ENCODE measurements at places on chromosomes 12 and 14.

DNA sequence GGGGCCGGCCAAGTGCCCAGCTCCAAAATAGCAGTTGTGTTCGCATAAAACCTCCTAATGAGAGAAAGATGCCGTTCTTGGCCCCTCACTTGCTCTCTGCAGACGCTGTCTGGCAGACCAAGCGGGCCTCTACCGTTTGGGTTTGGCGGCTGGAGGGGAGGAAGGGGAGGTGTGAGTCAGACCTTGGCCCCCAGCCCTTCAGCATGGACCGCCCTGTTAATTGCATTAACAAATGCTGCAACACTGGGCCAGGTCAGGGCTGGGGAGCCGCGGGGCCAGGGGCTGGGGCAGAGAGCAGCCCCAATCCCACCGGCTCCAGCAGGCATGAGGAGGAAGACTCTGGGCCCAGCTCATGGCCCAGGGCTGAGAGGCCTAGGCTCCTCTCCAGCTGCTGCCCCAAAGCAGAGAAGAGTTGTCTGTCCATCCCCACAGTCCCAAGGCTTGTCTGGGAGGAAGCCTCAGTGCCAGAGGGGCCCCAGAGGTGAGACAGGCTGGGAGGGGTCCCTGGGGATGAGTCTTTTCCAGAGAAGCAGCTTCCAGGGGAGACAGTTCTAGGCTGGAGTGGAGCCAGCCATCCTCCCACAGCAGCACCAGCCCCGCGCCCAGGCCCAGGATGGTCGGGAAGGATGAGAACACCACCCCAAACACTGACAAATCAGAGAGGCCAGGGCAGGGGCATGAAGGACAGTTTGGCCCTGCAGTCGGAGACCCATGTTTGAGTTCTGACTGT lies 16.9 kb downstream of the LTBP2 start:
- no peak for DNase-seq

DNA sequence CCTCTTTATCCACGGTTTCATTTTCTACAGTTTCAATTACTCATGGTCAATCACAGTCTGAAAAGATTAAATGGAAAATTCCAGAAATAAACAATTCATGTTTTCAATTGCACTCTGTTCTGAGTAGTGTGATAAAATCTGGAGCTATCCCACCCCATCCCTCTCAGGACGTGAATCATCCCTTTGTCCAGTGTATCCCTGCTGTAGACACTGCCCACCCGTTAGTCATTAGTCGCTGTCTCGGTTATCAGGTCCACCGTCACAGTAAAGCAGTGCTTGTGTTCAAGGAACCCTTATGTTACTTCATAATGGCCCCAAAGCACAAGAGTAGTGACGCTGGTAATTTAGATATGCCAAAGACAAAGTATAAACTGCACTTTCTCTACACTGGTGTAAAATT lies 141.0 kb upstream of the LMNTD1 start:
- DNase-seq: no peak

DNA sequence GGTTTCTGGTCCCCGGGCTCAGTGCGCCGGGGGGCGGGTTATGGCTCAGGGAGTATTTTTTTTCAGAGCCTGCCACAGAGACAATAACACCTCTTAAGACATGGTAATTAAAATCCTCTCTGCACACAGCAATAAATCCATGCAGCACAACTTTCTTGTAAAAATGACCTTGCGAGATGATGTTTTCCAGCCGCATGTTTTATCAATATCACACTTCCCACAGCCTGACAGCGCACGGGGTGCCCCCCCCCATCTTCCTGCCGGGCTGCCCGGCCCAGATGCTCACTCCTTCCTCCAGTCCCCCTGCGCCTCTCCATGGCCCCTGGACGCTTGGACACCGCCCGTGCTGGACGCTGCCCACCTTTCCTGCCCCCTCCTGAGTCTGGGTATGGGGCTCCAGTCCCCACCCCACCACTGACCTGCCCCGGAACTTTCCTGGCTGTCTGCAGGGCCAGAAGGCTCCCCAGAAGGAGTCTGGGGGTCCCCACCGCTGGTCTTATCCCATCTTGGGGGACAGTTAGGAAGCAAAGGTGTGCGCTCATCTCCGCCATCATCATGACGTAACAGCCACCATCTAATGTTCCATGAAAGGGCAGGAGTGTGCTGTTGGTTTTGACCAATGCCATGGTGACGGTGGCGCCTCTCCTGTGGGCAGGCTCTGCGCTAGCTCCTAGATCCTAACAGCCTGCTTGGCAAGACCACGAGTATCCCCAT lies 182.9 kb downstream of the KIF26A start:
- no peak for DNase-seq

DNA sequence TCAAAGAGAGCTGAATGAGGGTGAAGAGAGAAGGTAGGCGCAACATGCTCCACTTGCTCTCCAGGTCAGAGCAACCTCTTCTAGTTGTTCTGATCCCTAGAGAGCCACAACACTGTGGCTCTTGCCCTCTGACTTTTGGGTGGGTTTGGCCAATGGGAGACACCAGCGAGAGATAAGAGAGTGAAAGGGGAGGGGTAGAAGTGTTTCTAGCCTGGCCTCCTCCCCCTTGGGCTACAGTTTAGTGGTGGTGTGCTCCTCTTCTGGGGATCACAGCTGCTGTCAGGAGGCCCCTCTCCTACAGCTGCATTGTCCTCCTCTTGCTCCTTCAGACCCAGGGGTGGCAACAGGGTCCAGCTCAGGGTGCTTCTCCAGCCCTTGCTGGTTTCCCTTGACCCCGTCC lies 454.8 kb downstream of the FUT8 start:
- DNase-seq: no peak

GRCh38 chr12:50508414-50508813 lies 3.6 kb downstream of the DIP2B start:
- no peak for DNase-seq

All from cortex of kidney (tissue), 1 donor.